HuH-7.5 (cell line): ENCODE measurements at places on chromosomes 5 and 9.

GRCh38 chr5:162800301-162800700 is 637.1 kb upstream of the CCNG1 start:
- DNase-seq: no peak

DNA sequence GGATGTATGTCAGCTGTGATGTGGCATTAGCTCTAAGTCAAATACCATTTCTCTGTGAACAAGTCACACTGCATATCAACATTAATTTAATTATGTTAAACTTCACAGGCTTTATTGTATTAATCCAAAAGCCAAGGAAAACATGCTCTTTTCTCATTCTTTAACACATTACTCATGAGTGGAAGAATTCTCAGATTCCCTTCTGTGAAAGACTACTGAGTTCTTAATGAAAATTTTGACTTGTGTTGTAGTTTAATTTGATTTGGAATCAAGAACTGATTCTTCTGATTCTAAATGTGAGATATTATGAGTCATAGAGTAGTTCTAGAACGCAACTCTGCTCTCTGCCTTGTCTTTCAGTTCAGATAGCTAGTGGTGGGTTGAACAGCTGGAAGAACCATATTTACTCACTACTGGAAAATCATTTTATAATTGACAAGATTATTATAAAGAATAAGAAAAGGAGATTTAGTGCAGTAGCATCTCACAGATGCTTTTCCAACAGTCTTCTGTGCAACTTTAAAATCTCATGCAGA is 90.6 kb downstream of the VCAN start:
- DNase-seq: no peak

DNA sequence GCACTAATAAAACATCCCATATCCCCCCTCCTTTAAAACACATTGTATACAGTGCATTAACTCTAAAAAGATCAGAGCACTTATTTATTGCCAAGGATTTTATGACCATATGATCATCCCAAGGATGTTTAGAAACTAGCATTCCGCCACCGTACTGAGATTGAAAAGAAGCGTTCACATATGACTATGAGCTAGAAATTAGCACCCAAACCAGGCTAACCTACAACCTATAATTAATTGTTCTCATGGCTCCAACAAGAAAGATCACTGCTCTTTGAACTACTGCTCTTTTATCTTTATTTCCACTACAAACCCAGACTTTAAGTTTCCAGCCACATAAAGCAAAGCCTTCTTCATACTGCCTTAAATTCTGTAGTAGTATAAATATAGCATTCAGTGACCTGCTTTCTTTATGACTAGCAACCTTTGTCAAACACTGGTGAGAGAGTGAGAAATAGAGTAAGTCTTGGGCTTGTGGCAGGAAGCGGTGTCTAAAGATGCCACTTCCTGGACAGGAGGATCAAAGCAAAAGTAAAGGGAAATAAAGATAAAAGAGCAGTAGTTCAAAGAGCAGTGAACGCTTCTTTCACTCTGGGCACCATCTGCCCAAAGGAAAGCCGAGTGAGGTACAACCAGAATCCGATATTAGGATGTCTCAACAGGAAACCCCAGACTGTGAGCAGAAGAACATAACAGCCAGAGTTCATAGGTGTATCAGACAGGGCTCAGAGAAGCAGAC is 151.1 kb upstream of the ERCC6L2 start:
- no peak for DNase-seq

GRCh38 chr5:157047898-157048297 is 11.0 kb downstream of the HAVCR1 start:
- DNase-seq: no peak

DNA sequence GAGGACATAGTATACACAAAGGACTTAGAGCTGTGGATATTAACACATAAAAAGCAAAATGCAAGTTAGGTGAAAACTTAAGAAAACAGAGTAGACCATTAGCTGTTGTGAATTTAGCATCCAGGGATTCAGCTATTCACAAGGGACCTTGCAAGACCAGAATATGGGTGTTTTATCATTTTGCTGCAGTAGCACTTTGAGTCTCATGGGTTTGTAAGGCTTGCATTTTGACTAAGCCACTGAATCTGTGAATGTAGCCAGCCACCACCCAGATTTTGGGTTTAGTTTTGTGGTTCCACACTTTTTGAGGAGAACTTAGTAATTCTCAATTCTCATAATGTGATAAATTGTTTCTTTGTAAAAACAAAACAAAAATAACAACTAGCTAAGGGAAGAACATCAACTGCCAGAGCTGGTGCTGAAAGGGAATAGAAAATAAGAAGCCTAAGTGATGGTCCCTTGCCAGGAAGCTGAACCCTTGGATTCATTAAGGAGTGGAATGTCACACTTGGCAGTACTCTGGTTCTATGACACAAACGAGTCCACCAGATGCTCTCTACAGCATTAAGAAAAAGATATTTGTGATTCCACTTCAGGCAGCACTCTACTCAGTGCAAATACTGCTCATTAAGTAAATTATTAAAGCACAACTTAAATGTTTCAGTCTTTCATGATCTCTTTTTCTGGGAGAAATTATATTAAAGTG is 557.4 kb upstream of the ZNF462 start:
- no peak for DNase-seq

DNA sequence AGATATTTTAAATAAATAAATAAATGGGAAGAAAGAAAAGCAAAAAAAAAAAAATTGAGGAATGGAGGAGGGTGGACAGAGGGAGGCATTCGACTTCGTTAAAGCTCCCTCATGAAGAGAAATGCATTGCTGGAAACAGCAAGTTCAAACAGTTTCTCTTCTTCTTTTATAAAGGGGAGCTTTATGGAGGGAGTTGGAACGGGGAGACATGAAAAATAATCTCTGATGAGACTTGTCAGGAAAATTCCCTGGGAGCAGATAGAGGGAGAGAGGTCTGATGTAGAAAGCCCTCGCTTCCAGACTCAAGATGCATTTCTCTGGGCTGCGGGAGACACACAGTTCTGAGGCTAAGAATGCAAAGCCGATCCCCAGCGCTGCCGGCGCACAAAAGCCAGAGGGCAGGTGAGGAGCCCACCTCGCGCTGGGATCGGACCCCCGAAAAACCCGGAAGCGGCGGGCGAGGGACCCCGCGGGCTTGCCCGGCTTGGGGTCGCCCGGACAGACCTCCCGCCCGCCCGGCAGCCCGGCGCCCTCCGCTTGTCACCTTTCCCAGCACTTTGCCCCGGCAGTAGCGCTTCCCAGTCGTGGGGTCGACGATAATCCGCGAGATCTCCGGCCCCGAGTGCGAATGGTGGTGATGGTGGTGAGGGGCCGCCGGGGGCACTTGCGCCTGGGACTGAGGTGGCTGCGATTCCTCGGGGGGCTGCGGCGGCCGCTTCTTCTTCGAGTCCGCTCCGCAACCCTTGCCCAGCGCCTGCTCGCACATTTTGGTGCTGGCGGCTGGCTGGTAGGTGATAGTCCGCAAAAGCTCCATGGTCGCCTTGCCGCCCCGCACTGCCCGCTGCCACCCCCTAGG is 512 bp downstream of the PLK2 start:
- DNase-seq: no peak

DNA sequence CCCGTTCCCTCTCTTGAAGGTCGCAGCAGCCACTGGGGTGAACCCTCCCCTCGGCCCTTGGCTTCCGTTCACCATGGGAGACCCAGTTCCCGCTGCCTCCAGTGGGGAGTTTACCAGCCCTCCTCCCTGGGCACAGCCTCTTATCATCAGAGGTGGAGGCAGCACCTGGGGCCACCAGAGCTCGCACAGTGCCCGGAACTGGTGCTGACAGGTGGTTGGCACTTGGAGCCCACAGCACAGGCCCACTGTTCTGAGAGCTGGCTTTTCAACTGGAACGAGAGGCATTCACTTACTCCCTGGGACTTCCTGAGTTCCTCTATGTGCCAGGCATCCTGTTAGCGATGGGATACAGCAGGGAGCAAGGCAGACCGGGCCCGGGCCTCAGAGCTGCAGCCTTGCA is 106.8 kb upstream of the FCN2 start:
- DNase-seq: no peak
